Left renal pelvis (tissue), 4 donors: ENCODE measurements at places on chromosomes 16 and 17. TPM values are rescaled to one million over a fixed set of nuclear protein-coding genes. Genes with fewer than 3 reads are reported as not detected.

GRCh38 chr17:28958820-28959455, 7.6 kb upstream of the PHF12 start:
- DNase-seq, result no peak

Gene OR3A2
- 0.68 TPM for polyA plus RNA-seq

DNA sequence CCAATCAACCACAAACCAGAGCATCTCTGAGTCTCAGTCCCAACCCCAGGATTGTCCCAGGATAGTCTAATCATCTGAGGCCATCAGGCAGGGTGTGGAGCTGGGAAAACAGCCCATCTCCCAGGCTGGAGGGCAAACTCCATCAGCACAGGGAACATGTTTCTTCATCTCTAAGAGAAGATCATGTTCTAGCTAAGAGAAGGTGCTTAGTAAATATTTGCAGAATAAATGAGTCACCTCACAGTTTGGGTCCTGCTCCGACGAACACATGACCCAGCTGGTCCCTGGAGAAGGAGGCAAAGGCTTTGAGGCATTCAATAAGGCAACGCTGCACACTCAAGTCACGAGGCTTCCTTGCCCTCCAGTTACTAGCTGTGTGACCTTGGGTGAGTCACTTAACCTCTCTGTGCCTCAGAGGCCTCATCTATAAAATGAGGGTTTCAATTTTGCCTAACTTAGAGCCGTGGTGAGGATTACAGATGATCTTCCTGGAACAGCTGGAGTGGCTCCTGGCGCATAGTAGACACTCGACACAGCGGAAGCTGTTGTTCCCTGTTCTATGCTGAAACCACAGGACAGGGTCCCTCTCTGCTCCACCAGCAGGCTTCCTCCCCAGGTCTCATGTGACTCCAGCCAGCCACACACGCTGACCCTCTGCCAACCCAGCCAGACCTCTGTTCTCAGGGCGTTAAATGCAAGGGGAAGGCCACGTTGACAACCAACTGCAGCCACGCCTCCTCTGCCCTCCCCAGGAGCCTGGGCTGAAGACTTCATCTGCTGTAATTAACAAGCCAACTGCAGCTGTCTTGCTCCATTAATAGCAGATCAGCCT, 10.3 kb upstream of the RPL38 start:
- no peak for DNase-seq

DNA sequence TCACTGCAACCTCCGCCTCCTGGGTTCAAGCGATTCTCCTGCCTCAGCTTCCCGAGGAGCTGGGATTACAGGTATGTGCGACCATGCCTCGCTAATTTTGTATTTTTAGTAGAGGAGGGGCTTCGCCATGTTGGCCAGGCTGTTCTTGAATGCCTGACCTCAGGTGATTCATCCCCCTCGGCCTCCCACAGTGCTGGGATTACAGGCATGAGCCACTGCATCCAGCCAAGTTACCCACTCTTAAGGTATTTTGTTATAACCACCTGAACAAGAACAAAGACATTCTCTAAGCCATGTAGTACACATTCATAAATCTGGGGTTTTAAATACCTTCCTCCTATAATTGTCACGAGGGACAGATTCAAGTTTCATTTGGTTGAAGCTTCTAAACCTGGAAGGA, 12.3 kb upstream of the TMEM170A start:
- DNase-seq, result no peak

- no peak for DNase-seq
Observed at GRCh38 chr16:54522584-54522983, 236.0 kb upstream of the IRX3 start.

DNA sequence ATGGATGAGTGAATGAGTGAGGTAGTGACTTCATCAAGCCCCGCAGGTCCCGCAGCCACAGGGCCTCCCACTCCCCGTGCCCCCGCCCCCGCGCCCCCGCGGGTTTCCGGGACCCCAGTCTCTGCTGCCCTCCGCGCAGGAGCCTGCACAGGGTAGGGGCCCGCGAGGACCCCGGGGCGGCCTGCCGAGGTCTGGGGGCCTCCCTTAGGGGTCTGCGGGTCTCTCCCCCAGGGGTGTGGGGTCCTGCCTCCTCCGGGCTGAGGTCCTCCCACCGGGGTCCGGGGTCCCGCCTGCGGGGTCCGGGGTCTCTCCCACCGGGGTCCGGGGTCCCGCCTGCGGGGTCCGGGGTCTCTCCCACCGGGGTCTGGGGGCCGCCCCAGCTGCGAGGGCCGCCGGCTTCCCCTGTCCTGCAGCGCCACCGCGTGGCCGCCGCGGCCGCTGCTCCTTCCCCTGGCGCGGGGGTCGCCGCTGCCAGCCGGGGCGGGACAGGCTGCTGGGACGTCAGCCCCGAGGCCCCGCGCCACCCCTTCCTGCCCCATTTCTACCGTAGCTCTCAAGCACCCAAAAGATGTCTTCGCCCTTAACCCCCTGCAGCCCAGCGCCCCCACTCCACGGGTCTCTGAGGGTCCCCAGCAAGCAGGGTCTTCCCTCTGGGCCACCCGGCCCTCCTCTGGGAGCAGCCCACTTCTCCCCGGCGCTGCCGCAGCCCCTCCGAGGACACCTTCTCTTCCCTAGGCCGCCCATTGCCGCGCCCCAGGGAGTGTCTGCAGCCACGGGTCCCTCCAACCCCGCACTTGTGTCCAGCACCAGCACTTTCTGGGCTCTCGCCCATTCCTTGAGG, 10.4 kb upstream of the CHMP6 start:
- no peak for DNase-seq

Gene CRHR1
- 1.3 TPM for polyA plus RNA-seq

Gene MYADML2
- 0.26 TPM for polyA plus RNA-seq

Gene CEP131
- 16.8 TPM for polyA plus RNA-seq

- no peak for DNase-seq
Observed at GRCh38 chr16:2511996-2512734, 1.6 kb upstream of the ATP6V0C start.

DNA sequence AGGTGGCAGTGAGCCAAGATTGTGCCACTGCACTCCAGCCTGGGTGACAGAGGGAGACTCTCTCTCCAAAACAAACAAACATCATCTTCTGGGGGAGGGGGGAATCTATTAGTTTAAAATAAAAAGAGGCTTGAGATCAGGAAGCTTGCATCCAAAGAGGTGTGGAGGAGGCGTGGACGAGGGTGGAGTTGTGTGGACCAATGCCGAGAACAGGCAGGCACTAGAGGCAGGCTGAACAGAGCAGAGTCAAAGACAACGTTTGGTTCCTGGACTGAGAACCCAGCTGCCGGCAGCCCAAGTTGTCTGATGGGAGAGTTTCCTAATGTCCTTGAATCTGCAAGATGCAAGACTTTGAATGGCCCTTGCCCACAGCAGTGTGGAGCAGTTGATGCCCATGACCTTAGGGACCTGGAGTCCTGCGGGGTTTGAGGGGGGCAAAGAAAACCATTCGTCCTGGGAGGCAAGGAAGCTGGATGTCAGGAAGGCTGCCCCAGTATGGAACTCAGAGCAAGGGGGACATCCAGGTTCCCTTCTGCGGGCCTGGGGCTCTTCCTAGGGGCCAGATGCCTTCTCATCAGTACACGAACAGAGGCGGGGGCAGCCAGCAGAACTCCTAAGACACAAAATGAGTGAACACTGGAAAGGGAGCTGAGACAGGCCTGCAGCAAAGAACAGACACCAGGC, 9.2 kb downstream of the TBC1D16 start:
- DNase-seq, result no peak

DNA sequence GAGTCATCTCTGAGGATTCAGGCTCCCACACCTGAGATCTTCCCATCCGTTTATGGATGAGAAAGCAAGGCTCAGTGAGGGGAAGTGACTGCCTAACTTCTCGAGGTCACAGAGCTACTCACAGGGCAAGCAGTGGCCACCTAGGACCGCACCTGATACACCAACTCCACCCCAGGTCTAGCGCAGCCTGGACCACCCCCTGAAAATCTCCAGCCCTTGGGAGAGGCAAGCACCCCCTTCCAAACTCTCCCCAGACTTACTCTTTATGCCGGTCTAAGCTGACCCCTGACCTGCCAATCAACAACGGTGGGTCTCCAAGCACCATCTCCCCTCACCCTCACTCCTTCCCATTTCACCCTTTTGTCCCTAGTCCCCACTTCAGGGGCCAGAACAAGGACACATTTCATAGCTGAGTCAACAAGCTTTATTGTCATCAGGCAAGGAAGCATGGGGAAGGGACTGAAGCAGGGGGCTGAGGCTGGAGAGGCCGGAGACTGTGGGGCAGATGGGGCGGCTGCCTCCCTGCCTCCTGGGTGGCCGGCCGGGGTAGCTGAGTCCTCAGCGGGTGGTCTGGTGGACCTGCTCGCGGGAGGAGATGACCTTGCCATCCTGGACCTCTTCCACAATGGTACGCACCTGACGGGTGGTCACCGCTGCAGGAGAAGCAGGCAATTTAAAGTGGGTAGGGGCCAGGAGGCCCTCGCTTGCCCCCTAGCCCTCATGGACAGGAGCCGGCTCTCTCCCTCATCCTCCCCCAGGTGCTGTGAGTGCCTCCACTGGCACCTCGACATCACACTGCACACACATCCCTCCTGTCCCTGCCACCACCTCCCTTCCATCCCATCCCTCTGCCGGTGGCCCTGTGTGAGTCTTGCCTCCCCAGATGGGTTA, 5.1 kb downstream of the KRT17 start:
- DNase-seq, result no peak

- DNase-seq, result no peak
Observed at GRCh38 chr16:2174396-2175131, 19.0 kb downstream of the TRAF7 start.

DNA sequence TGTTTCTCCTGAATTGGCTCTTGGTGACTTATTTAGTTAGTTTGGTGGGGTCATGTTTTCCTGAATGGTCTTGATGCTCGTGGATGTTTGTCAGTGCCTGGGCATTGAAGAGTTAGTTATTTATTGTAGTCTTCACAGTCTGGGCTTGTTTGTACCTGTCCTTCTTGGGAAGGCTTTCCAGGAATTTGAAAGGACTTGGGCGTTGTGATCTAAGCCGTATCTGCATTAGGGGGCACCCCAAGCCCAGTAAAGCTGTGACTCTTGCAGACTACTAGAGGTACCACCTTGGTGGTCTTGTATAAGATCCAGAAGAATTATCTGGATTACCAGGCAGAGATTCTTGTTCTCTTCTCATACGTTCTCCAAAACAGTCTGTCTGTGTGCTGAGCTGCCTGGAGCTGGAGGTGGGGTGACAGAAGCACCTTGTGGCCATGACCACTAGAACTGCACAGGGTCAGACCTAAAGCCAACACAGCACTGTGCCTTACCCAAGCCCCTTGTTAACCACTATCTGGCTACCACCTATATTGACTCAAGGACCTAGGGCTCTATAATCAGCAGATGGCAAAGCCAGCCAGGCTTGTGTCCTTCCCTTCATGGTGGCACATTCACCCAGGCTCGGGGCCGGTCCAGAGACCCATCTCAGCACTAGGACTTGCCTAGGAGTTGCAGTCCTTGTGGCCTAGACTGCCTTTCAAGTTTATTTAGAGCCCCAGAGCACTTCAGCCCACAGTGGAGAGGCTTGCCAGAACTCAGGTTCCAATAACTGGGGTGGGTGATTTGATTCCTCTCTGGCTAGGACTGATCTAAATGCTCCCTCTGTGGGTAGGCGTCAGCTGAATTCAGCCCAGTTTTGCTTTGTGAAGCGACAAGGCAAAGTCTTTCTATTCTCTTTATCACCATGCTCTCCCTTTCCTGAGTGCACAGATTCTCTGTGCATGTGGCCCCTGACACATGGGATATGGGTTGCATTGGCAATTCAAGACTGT, 11.0 kb downstream of the RNF135 start:
- DNase-seq, result no peak

DNA sequence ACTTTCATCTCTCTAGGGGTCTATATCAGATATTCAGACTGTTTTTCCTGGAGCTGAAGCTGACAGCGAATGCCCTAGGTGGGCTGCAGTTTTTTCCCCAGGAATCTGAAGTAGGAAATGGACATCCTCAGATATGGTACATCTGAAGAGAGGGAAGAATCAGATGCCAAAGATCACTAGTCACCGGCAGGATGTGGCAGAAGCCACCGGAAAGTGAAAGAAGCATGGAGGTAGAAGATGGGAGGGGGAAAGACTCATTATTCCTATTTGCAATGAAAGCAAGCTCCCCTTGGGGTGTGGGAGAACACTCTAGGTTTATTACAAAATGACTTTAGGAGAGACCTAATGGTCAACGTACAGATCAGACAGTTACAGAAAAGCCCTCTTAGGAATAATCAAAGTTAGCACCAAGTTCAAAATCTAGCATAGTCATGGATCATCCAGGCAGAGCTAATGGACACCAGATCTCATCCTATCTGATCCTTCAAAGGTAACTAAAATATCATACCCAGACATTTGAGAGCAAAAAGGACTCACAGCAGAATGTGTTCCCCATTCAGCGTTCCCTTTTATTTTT, 110.7 kb downstream of the HS3ST3A1 start:
- no peak for DNase-seq

Gene KLHL11
- 9.1 TPM for polyA plus RNA-seq

Gene HOXB1
- 0.37 TPM for polyA plus RNA-seq

GRCh38 chr17:78973196-78973595, 6.5 kb downstream of the LGALS3BP start:
- no peak for DNase-seq

DNA sequence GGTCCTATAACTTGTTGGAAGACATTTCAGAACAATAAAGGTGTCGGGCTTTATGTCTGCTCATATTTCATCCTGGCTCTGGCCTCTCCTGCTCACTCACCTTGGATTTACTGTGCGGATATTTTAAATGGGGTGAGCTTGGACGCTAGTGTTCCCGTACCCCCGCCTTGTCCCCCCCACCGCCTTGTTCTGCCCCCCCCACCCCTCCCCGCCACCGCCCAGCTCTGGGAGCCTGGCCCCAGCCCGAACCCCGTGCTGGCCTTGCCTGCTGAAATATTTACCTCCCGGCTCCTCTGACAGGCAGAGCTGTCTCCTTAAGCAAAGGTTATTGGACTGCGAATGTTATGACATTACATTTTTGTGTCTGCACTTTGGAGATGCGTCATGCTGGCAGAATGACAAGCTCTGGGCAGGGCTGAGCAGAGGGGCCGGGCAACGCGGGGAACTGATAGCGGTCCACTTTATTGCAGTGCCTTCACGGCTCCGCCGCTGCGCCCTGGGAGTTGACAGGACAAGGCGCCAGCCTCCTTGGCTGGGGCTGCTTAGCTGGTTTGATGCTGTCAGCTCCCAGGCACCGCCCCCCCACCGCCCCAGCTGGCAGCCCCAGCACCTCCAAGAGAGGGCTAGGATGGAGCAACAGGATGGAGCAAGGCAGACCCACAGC, 222.5 kb upstream of the GSE1 start:
- no peak for DNase-seq

DNA sequence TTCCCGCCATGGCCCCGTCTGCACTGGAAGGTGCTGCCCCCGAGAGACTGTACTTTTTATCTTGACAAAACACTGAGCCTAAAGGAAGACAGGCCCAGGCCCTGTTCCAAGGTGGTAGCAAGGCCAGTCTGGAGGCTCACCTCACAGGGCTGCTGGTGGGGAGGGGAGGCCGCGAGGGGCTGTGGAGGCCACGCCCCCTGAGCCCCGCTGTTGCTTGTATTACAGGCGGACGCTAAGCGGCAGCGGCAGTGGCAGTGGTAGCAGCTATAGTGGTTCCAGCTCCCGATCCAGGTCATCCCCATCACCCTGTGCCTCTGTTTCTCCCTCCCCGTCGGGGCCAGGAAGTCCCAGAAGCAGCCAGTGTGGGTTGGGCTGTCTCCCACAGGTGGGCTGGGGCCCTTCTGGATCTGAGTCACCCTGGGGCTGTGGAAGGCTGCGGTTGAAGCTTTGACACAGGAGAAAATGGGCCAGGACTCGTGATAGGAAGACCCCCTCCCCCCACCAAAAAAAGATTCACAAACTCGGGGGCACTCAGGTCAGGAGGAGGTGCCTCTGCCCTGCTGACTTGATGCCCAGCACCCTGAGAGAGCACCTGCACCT, 13.3 kb upstream of the IL17C start:
- no peak for DNase-seq
